ENCODE measurements at places on chromosomes 2 and 18.

- DNase-seq = no peak
Measured at GRCh38 chr2:60872510-60872928, 8.9 kb upstream of the REL start.

- no peak for DNase-seq
Measured at GRCh38 chr2:119251652-119252051, 28.0 kb downstream of the STEAP3 start.

GRCh38 chr18:57529151-57529550, 57.4 kb downstream of the FECH start:
- DNase-seq = no peak

GRCh38 chr2:191636586-191636985, 41.4 kb upstream of the NABP1 start:
- DNase-seq = no peak

- no peak for DNase-seq
Measured at GRCh38 chr2:27105981-27106380, 12.9 kb downstream of the CGREF1 start.

DNA sequence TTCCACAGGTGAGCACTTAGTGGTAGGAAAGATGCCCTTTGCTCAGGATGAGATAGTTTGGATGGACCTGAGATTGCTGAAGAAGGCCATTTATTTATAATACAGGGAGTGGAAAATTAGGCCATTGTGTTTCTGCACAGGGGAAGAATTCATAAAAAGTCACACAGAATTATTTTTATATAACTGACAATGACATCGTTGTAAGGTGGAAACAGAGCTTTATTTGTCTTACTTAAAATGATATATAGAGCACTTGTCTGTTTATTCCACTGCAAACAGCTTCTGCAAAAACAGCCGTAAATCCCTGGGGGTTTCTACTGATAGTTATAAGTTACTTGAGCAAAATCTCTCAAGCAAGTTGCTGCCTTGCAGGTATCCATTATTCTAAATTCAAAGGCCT, 158.1 kb upstream of the ZNF521 start:
- DNase-seq = no peak

GRCh38 chr2:173217116-173217840, 137.4 kb upstream of the CDCA7 start:
- no peak for DNase-seq

GRCh38 chr2:190080527-190081049, 18.1 kb upstream of the MSTN start:
- DNase-seq = no peak

DNA sequence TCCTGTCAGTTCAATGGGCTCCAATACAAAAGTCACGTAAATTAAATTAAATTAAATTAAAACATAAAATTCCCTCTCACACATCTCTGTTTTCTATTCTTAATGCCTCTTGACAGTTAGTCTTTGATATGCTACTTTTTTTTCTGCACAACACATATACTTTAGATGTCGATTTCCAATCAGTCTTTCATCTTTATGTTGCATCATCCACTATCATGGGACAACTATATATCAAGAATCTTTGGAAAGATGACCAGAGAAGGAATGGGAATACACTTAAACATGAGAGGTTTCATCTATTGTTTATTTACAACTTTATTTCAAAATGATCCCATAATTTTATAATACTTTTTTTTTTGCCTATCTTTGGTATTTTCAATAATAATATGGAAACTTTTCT, 733.3 kb upstream of the FANCL start:
- DNase-seq = no peak

- no peak for DNase-seq
Measured at GRCh38 chr2:72126186-72127100, 21.2 kb downstream of the CYP26B1 start.

DNA sequence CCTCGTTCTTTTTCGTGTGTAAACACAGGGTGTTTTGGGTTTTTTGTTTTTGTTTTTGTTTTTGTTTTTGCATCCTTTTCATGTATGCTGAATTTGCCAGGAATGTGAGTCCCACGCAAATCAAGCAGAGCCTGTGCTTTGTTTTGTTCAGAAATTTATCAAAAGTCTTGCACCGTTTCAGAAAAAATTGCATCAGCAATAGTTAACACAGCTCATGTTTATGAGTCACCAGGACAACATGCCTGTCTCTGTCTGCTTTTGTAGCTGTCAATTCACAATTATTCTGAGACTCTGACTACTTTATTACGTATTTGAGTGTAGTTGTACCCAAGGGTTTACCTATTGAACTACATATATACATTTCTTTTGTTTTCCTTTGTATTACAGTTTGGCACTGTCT, 38.3 kb downstream of the MRPL44 start:
- DNase-seq = no peak

DNA sequence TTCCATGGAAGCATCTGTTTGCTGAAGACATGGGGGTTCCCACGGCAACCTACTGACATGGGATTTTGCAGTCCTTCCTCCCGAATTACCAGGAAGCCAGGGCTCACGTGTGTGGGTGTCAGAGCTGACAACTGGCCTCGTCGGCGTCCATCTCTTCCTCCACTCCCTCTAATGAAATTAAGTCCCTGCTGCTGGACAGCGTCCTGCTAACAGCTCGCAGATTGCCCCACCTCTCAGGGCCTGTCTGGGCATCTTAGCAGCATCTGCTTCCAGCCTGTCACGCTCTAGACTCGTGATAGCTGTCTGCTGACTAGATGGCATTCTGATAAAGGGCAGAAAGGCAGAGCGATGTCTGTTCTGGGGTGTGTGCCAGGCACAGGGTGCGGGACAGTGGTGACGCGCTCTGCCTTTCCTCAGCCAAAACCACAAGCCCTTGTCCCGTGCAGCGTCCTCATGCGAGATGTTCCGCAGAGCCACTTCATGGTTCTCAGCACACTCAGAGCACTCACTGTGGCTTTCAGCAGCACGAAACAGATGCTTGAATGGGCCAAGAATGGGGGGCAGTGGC, 161.1 kb downstream of the ARL4C start:
- DNase-seq = peak; percentile 18

GRCh38 chr2:26925100-26925791, 45.2 kb upstream of the MAPRE3 start:
- no peak for DNase-seq

DNA sequence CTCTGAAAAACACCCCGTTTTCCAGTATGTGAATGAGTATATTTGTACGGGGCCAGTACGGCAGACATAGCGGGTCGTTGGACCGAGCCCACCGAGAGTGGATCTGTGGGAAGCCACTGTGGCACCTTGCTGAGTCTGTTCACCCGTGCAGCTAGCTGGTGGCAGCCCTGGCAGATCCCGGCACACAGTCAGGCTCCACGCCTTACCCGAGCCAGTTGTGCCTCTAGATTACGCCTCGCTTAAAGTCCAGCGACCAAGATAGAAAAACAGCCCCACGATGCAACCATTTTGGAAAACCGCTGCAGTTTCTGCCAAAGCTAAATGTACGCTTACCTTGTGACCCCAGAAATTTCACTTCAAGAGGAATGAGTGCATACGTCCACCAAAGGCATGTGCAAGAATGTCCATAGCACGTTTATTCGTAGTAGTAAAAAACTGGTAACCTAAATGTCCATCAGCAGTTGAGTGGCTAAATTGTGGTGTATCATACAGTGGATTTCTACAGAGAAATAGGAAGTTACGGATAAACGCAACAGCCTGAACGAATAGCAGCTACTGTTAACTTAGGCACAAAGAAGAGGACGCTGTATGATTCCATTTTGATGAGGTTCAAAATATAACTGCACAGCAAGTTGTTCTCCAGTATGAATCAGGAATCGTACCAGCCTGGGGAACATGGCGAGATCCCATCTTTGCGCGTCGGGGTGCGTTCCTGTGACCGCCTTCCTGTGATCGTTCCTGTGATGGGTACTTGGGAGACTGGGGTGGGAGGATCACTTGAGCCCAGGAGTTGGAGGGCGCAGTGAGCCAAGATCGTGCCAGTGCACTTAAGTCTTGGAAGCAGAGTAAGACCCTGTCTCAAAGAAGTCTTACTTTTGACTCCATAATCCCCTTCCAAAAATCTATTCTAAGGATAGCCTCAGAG, 688 bp upstream of the WDR33 start:
- DNase-seq = no peak

GRCh38 chr2:20450201-20450999, 3.5 kb downstream of the RHOB start:
- no peak for DNase-seq

DNA sequence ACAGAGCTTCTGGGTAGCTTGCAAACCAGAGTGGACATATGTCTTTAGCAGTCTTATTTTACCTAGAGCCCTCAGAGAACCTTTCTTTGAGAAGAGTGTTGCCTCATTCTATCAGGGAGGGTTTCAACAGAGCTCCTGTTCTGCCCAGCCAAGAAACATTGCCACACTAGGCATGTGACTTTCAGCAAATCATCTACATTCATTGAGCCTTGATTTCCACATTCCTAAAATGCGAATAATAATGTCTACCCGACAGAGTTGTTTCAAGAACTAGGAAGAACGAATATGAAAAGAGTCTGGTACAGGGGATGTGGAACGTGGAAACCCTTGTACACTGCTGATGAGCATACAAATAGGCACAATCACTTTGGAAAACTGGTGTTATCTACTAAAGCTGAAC, 7.8 kb upstream of the PRKAG3 start:
- DNase-seq = no peak

DNA sequence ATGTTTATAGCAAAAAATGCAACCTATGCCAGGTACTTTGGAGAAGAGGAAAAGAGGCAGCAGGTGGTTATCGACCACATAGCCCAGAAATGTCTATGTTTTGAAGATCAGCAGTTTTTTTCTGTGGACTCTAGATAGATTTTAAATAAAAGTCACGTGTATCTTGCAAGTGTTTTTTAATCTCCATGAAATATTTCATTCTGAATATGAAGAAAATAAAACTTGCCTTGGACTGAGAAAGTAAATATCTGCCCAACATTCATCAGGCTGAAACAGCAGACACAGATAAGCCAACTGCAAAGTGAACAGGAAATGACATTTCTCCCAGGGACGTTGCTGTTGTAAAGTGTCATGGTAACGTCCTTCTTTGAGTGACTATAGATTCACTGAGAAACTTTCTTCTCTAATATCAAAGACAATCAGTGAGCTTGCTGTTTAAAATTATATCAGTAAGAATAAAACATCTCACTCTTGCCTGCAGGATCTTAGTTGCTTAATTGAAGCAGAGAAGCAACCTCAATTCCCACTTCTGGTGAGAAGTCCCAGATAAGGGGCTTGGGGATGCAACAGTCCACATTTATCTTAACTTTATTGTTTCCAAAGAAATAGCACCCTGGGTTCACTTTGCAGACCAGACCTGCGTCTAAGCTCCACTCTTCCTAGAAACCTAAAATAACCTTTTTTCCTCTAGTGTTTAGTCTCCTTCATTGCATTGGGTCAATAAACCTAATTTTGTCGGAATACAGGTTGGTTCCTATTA, 6.3 kb downstream of the MYOM1 start:
- no peak for DNase-seq

GRCh38 chr2:113703386-113704299, 52.8 kb downstream of the SLC35F5 start:
- DNase-seq = no peak

GRCh38 chr2:119359774-119360173, 6.9 kb downstream of the C2orf76 start:
- no peak for DNase-seq

GRCh38 chr2:60555783-60556139, 2.3 kb upstream of the BCL11A start:
- no peak for DNase-seq

DNA sequence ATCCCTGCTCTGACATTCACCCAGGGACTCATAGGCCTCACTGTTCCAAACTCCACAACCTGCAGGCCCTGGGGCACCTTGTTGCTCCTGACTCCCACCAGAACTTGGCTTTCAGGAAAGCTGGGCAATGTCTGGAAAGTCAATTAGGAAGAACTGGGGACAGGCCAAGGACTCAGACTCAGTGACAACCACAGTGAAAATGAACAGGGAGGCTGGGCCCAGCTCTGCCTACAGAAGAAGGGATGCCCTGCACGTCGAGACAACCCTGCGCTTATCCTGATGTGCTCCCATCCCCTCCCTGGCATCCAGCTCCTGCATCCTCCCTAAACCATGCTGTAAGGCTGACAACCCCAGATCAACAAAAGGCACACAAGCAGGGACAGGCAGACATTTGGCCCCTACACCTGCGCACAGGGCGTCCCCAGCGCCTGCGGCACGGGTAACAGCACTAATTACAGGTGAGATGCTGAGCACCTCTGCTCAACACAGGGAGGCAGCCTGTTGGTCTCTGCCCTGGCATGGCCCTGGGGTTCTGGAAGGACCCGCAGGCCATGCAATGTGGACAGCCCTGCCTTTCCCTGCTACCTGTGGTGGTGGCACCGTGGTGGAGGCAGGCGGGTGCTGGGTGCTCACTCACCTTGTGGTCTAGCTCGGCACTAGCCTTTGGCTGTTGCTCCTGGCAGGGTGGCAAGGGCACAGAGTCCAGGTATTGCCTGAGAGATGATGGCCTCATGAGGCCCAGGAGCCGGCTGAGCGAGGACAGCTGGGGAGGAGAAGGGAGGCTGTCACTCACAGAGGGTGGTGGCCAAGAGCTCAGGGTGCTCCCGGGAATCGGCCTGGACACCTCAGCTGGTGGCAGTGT, 23.6 kb upstream of the SEMA4C start:
- no peak for DNase-seq

DNA sequence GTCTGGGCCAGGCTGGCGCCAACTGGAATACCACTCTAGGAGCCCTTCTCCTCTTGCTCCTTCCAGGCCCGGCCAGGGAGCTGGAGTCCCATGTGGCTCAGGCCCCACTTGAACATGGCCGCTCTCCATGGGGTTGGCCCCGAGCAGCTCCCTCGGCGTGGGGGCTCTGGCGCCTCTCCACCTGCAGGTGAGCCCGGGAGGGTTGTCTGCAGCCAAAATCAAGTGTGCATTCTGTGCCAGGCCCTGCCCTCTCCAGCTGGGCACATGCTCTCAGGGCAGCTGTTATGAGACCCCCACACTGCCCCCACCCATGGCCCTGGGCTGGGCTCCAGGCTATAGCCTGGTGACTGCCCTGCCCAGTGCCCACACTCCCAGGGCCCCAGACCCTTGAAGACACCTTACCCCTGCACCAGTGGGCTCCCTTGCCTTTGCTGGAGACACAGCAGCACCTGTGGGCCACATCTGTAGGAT, 45.8 kb upstream of the HS6ST1 start:
- DNase-seq = no peak

DNA sequence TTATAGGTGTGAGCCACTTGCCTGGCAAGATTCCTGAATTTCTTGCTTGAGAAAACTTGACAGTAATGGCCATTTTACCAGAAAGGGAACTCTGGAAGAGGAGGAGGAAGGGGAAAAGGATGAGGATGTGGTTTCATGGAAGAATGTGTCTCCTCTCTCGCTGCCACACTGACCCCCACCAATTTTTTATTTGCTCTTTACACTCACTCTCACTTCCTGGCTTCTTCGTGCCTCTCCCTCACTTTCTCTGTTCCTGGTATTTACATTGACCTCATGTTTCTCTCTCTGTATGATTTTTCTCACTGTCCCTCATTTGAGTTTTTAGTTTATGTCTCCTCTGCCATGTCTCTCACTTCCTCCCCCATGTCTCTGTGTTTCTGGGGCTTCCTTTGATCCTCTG, 134.5 kb upstream of the CAB39 start:
- DNase-seq = no peak
